Stimulated activated CD4-positive, alpha-beta T cell treated with anti-CD3 and anti-CD28 coated beads, Interleukin-4, amount 100 ng/mL, for 4 hours (primary cell): ENCODE measurements at places on chromosomes 7 and 10.
A peak's percentile ranks its signal among the peaks of the same experiment; 100 is the strongest.

- DNase-seq: no peak
Observed at GRCh38 chr7:96080027-96080426, 241.9 kb downstream of the SLC25A13 start.

- DNase-seq: no peak
Observed at GRCh38 chr10:15430969-15431771, 60.1 kb upstream of the FAM171A1 start.

DNA sequence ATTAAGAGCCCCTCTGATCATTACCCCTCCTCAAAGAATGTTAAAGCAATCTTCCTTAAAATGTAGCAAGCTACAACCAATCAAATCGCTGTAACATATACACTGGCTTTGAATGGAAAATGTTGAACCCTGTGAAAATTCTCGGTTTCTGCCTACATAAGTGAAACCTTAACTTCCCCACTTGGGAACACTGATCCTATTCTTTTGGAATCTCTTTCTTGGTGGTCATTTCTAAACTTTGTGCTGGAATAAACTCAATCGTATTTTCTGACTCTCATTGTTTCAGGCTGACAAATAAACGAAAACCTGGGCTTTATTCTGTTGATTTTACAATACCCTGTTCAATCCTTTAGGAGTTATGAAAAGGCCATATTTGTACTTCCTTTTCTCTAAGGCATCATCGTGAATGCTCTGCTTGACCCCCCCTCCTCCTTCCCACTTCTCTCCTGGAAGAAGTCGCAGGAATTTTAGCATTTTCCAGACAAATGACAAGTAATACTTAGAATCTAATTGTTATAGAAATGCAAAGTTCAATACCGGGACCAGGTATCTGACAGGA lies 155.1 kb upstream of the FAM13C start:
- DNase-seq: no peak

DNA sequence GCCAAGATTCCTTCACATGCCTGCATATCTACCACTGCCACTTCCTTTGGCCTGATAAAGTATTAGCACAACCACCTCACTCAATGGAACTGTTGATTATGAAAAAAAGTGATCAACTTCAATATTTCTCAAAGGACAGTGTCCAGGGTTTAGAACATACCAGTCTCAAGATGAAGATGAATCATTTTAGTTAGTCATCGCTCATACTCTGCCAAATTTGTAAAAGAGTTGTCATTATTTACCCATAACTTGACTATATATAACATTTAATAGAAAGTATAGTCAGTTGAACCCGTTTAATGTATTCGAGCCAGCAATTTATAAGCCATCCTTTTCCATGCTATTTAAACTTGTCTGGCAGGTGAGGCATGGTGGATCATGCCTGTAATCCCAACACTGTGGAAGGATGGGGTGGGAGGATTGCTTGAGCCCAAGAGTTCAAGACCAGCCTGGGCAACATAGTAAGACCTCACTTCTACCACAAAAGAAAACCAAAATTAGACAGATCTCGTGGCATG lies 33.2 kb downstream of the SPAM1 start:
- no peak for DNase-seq

DNA sequence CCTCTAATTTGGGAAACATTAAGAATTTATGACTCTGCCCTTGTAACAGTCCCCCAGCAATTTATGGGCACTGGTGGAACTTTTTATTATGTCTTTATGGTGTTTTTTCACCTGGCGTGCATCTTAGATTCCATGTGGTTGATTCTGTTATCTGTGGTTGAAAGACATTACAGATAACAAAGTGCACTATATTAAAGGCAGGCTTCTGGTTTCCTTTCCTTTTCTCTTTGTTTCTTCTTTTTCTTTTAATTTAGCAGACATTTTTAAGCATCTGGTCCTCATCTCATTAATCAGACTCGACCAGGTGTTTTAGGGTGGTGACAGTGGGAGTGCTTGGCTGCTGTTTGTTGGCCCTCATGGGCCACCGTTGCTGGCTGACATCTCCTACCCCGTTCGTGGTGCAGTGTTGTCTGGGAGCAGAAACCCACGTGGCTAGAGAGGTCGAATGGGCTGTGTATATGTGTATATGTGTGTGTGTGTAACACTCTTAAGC lies 77.4 kb downstream of the LRMDA start:
- no peak for DNase-seq

GRCh38 chr7:55970561-55970960 lies 6.2 kb downstream of the NIPSNAP2 start:
- DNase-seq: no peak

- DNase-seq: no peak
Observed at GRCh38 chr7:115135769-115136410, 214.0 kb downstream of the MDFIC start.

DNA sequence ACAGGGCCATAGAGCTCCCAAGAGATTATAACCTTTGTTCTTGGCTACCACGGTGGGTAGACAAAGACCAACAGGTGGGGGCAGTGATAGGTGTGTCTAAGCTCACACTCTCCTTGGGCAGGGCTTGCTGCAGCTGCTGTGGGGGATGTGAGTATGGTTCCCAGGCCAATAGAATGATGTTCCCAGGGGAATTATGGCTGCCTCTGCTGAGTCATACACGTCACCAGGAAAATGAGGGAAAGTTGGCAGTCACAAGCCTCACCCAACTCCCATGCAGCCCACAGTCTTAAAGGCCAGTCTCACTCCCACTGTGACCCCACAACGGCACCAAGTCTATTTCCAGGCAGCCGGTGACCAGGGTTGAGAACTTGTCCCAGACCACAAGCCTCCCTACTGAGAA lies 453.4 kb upstream of the PODXL start:
- no peak for DNase-seq

DNA sequence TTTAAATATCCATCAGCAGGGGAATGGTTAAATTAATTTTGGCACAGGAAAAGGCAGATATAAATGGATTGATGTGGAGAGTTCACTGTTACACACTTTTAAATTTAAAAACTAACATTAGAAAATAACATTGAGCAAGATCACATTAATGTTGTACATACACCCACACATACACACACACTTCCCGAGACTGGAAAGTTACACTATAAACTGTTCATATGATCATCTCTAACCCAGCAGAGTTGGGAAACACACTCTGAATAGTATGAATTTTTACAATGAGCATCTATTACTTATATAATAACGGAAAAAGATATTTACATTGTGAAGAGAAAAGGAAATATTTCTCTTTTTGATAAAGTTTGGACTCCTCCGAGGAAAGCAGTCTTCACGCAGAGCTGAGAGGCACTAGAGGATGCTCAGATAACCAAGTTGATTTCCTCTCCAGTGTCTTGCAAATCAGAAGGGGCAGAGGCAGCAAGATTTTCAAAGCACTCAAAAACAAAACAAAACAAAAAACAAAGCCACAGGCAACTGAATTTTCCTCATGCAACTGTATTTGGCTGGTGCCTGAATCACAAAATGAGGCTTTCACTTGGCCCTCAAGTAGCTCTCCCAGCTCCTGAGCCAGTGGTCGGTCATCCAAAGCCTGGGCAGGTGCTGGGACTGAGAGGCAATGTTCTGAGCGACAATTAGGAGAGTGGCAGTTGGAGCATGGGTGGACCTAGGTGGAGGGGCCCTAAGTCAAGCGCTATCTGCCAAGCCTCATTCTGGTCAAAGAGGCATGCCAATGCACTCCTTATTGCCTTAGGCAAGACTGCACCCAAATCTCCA lies 10.5 kb upstream of the GATAD1 start:
- DNase-seq: no peak

DNA sequence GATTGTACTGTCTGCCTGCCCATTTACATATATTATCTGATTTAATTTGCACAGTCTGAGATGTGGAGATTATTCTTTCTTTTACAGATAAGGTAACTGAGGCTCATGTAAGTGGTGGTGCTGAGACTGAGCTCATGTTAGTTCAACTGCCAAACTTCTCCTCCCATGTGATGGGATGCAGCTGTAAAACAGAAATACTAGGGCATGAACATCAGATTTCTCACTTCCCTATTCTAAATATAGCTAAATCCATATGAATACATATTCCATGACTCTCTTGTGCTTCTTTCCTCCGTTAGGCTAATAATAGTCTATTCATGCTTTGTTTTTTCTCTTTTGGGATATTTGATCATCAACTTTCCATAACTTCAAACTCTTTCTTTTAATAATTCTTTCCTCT lies 84.7 kb downstream of the PTPRZ1 start:
- DNase-seq: no peak

GRCh38 chr10:75547391-75548298 lies 116.2 kb downstream of the LRMDA start:
- DNase-seq: no peak

DNA sequence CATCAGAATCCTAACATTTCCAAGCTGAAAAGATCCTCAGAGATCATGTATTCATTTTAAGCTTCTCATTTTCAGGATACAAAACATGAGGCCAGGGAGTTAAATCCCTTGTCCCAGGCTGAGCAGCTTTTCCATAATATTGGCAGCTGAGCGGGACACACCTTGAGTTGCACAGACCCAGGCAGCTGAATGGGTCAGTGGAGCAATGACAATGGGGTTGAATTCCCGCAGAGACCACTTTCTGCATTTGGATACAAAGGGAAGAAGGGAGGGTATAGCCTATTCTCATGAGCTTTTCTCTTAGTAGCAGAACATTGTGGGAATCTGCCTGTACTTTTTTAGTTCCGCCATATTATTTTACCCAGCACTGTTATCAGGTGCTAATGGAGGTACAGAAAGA lies 49.5 kb downstream of the PRR15 start:
- no peak for DNase-seq

GRCh38 chr10:29160150-29160617 lies 128.7 kb upstream of the LYZL1 start:
- DNase-seq: no peak

- DNase-seq: no peak
Observed at GRCh38 chr10:55019439-55019838, 218.4 kb upstream of the PCDH15 start.

DNA sequence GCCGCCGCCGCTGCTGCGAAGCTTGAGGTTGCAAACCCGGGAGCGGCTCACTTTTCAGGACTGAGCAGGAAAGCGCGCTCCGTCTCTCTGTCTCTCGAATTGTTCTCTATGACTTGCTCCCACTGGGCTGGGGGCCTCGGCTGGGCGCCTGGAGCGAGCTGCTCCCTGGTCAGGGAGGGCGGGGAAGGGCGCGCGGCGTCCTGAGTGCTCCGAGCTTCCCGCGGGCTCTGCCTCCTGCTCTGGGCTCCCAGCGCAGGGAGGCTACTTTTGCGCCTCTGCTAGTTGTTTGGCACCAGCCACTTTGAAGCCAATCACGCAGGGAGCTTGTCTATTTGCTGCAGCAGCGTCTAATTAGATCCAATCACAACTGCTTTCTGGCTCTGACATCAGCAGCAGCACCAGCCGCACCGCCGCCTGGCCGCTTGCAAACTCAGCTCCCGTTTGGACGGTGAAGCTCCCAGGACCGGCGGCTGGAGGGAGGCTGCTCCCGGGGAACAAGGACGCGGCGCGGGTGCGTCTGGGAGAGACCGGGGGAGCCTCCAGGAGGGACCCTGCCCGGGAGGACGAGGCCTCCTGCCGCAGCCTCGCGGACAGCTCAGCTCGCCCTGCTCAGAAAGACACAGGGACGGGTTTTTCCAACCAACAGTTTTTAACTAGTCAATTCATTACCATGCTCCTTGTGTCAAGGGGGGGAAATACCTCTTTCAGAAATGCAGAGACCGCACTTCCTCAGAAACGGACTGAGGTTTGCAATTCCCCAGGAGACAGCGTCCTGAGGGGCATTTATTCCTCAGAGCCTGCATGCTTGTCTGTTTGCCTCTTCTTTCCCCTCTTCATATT lies at the start of gene ADARB2:
Gene ADARB2 (minus strand): TSS at position 304 of the 840 bp plus-strand sequence.
- peak; percentile 9 for DNase-seq

DNA sequence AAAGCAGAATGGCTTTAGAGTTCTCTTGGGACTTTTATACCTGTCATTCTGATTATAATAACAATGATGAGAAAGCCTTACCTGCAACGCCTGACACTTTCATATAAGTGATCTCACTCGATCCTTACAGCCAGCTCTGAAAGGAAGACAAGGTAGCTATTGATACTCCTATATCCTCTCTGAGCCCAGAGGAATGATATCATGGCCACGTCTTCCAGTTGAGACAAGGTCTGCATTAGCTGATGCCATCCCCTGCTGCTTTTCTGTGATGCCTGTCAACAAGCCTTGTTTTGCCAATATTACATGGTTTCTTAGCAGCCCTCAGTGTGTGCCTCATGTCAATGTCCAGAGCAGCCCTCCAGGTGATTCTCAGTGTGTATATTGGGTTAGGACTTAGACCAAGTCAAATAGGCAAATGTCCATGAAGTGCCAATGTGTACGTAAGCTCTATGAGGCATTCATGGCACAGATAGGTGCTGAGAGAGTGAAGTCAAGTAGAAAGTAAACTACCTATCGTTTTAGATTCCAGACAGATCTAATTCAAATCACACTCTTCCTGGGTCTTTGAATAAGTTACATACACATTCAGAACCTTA lies 405.9 kb downstream of the ADRA2A start:
- no peak for DNase-seq

GRCh38 chr10:7874864-7875263 lies 56.6 kb downstream of the TAF3 start:
- DNase-seq: no peak

GRCh38 chr10:4557469-4557868 lies 268.5 kb upstream of the AKR1E2 start:
- no peak for DNase-seq

- no peak for DNase-seq
Observed at GRCh38 chr7:70171369-70171920, 573.2 kb downstream of the AUTS2 start.

GRCh38 chr10:62728479-62728878 lies 76.0 kb upstream of the ADO start:
- DNase-seq: no peak

DNA sequence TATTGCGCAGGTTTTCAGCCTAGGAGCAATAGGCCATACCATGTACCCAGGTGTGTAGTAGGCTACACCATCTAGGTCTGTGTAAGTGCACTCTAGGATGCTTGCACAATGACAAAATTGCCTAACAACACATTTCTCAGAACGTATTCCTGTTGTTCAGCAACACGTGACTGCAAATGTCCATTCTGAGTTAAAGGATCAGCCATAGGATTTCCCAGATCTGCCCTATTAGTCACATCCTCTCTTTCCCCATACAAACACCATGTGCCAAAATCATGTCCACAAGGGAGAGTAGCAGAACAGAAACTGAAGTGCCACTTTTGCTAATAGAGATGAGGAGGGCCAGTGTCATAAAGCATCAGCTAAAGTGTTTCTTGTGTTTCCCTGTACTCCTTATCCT lies 42.6 kb upstream of the AMPH start:
- no peak for DNase-seq

- DNase-seq: no peak
Observed at GRCh38 chr10:75417522-75417927, 13.9 kb upstream of the LRMDA start.

- no peak for DNase-seq
Observed at GRCh38 chr7:55210176-55210575, 155.0 kb upstream of the LANCL2 start.

DNA sequence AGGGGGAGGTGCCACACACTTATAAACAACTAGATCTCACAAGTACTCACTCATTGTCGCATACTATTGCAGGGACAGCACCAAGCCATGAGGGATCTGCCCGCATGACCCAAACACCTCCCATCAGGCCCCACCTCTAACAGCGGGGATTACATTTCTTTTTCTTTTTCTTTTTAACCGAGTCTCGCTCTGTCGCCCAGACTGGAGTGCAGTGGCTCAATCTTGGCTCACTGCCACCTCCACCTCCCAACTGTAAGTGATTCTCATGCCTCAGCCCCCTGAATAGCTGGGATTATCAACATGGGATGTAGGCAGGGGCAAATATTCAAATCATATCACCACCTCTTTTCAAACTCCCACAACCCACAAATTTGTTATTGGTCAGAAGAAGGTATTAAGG lies 76.7 kb downstream of the SKAP2 start:
- DNase-seq: no peak

- no peak for DNase-seq
Observed at GRCh38 chr7:143018931-143019330, 8.0 kb downstream of the OR9A2 start.
